H7 (cell line): ENCODE measurements at places on chromosomes 1 and 21. TPM values are rescaled to one million over a fixed set of nuclear protein-coding genes. Genes with fewer than 3 reads are reported as not detected.

GRCh38 chr1:222167111-222167510 is 380.8 kb downstream of the HHIPL2 start:
- DNase-seq, result peak; percentile 30

DNA sequence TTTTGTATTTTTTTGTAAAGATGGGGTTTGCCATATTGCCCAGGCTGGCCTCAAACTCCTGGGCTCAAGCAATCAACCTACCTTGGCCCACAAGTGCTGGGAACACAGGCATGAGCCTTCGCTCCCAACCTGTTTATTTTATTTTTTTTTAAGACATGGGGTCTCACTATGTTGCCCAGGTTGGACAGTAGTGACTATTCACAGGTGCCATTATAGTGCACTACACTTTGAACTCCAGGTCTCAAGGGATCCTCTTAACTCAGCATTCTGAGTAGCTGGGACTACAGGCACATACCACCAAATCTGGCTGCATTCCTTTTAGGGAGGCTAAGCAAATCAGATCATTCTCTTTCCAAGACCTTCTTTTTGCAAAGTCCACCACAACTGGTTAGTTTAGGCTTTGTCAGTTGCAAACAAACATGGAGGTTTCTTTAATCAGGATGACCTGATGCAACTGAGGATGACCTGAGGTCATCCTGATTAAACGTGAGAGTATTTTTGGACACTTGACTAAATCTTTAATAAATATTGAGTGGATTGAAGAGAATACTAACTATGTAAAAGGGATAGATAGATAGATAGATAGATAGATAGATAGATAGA is 30.0 kb upstream of the RALGPS2 start:
- no peak for DNase-seq

DNA sequence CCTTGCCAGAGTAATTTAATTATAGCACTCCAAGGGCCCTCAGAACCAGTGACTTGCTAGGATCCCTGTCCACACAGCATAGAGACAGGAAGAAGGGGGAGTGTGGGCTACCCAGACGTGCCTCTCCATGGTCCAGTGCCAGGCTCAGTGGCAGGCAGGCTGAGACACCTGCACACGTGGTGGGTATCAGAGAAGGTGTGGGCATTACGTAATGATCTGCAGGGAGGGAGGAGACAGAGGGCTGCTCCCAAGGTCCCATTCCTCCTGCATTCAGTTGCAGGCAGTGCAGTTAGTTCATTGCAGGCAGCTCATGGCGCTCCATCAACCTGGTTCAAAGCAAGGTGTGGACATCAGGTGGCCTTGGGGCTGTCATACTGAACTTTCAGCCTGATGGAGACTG is 49.9 kb downstream of the C8B start:
- DNase-seq, result no peak

The TRIM17 gene
- 4.9 and 5.6 TPM in 2 replicates for total RNA-seq

The KCNA3 gene
- total RNA-seq, result 0.48 and 0.59 TPM in 2 replicates

The HCRTR1 gene
- total RNA-seq, result not detected in 2 replicates

DNA sequence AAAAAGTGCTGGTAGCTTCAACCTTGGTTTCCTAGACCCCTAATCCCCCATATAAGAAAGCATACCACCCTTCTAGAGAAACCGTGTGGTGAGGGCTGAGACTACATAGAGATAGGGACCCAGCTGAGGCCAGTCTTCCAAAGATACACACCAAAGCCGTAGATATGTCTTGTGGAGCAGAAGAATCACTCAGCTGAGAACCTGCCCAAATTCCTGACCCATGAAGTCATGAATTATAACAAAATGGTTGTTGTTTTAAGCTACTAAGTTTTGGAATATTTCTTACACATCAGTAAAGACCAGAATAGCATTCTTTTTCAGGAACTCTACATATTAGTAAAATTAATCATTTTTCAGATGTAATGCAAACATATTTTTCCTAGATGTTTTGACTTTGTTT is 3.3 kb upstream of the SNRPE start:
- DNase-seq, result no peak

DNA sequence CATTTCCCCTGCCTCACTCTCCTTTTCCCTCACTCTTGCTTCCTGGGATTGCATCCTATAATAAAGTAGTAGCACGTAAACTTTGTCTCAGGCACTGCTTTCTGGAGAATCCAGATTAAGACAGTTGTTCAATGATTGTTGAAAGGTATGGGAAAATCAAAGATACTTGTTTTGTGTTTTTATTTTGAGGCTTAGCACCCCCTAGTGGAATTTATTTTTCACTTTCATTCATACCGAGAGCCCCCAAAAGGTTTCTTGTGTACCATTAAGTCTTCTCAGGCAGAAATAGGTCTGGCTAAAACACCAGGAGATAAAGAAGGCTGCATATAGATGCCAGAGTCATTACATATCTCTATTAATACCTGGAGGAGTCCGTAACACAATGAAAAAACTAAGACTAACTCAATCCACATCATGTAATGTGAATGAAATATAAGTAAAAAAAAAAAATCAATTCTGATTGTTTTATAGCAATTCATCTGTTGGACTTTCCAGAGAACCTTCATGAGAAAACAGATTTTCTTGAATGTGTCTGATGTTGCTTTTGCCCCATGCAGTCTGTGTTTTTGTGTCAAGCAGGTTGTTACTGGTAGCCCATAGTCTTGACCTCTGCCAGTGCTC is 103.5 kb downstream of the RPE65 start:
- peak; percentile 15 for DNase-seq

DNA sequence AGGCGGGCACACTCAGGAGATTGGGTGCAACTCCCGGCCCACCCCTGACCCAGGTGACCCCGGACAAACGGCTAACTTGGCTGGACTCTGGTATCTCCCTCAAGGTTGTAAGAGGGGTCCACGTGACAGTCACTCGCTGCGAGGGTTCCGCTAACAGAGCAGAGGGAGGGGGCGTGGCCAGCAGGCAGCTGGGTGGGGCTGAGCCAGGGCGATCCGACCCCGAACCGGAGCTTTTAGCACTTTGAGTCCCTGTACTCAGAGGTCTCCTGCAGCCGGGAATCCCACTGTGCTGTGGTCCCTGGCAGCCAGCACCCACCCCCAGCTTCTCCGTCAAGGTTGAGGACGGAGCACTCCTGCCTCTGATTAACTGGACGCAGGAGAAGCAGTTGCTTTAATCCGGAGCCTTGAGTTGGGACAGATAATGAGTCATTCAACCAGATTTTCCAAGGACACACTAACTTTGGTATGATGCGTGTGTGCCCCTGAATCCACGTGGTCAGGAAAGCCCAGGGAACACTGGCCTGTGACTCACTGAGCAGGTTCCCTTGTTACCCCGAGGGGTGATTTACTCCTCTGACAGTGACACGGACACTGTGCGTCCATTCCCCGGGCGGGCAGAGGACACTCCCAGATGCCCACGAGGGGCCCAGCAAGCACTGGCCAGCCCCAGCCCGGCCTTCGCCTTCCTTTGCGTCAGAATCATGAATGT is 16.8 kb downstream of the TRPM2 start:
- DNase-seq, result peak; percentile 95

DNA sequence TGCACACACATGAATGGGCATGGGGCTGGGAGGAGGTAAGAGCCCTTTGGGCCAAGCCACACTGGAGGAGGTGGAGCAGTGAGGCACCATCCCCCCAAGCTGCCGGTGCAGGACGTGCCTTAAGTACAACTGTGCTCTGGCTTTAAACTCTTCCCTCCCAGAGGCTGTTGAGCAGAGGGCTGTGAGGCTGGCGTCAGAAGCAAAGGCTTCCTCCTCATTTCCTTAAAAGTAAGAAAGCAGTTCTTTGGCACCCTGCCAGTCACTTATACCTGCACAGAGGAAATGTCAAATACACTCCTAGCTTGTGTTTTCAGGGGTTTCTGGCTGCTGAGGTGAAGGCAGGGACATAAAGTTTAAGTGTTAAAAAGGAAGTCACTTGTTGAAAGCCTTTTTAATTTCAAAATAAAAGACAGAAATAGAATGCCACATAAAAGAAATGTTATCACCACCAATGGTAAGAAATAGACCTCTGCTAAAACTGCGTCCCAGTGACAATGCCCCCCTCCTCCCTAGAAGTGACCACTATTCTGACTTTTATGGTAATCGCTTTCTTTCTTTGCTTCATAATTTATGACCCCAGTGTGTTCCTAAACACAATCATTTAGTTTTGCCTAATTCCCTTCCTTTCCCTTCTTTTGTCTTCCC is 33.0 kb downstream of the LAMC2 start:
- DNase-seq, result peak; percentile 47

The DNAI4 gene
- total RNA-seq, result 1.6 and 3.8 TPM in 2 replicates

DNA sequence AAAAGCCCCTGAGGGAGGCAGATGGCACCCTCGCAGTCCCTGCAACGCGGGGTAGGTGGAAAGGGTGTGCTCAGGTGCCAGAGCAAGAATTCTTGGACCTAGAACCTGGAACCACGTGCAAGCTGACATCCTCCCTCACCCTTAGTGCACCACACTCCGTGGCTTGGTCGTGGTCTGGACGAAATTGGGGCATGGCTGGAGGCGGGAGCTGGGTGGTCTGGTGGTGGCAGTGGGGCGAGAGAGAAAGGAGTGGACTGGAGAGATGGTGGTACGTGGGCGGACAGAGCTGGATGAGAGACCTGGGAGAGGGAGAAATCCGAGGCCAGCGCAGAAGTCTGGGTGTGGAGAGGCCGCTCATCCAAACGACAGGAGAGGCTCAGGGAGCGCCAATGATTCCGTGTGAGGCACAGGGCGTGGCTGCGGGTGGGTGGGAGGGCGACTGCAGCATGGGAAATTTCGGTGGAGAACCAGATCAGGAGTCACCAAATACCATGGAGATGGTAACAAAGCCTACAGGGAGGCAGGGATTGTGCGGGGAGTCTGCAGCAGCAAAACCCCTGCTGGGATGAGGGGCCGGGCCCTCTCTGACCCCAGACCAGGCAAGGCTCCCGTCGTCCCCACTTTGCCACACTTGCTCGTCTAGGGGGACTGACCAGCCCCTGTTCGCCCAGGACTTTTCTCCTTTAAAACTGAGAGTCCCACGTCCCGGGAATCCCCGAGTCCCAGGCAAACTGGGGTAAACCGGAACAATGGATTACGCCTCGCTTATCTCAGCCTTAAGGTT is 31.9 kb downstream of the CDCP2 start:
- DNase-seq, result peak; percentile 81

DNA sequence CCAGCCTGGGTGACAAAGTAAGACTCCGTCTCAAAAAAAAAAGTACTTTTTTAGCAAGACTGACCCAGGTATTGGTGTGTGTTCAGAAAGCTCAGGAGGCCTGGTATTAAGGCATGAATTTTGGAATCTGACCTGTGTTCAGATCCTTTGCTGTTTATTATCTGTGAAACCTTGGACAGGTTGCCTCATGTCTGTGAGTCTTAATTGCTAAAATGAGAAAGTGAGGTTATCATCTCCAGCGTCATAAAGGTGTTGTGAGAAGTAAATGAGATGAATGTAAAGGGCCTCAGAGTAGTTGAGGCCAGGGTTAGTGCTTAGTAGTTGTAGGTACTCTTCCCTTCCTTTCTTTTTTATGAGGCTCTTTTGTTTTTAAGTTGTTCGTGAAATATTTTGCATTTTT is 2.8 kb downstream of the C1orf50 start:
- no peak for DNase-seq

- peak; percentile 54 for DNase-seq
Measured at GRCh38 chr1:221740993-221741702, 741 bp downstream of the DUSP10 start.
